ENCODE measurements at places on chromosomes 12 and 14. TPM values are rescaled to one million over a fixed set of nuclear protein-coding genes. Genes with fewer than 3 reads are reported as not detected.

Gene MDGA2
- total RNA-seq = not detected

Gene NRL
- 0.69 TPM for total RNA-seq

Gene TEX52
- under 0.01 TPM for total RNA-seq

Gene RPS6KL1
- 6.6 TPM for total RNA-seq

Gene GALNT8
- total RNA-seq = 0.09 TPM

Gene CAPZA3
- total RNA-seq = not detected

Gene RALGAPA1
- 23.8 TPM for total RNA-seq

Gene DACT1
- total RNA-seq = 0.26 TPM

Gene BHLHE41
- 0.11 TPM for total RNA-seq

Gene CAMKK2
- 20.3 TPM for total RNA-seq

Gene PPP4R3A
- 78.5 TPM for total RNA-seq

Gene CLEC4C
- not detected for total RNA-seq

Gene FOXN4
- total RNA-seq = not detected

Gene MYF6
- total RNA-seq = not detected

Gene AKAP3
- 1.3 TPM for total RNA-seq

Gene KLRC3
- total RNA-seq = not detected

Gene LRTM2
- not detected for total RNA-seq

Gene ENDOU
- under 0.01 TPM for total RNA-seq

Gene CGRRF1
- total RNA-seq = 11.1 TPM

Gene GSC
- not detected for total RNA-seq

Gene TUBA1C
- 102 TPM for total RNA-seq

Gene PKP2
- 0.86 TPM for total RNA-seq

Gene SYNDIG1L
- not detected for total RNA-seq

Gene PACS2
- 37.6 TPM for total RNA-seq

Gene PTPN6
- 3.3 TPM for total RNA-seq

Gene ARPC3
- total RNA-seq = 240 TPM

Gene SLC25A47
- not detected for total RNA-seq

Gene TSPAN8
- not detected for total RNA-seq

Gene POTEM
- total RNA-seq = not detected

Gene WDHD1
- 3.5 TPM for total RNA-seq

Gene RNF212B
- total RNA-seq = not detected

Gene PIWIL1
- not detected for total RNA-seq

Gene B3GNT4
- 0.17 TPM for total RNA-seq

Gene CELA1
- total RNA-seq = not detected

Gene L2HGDH
- total RNA-seq = 3.8 TPM

Gene VASH1
- total RNA-seq = 8.3 TPM

Gene SLC7A8
- 3.1 TPM for total RNA-seq

Gene AACS
- 15.3 TPM for total RNA-seq

Gene PLEKHD1
- total RNA-seq = under 0.01 TPM

Gene KRT2
- not detected for total RNA-seq

Gene CLEC4D
- not detected for total RNA-seq

Gene HOXC9
- not detected for total RNA-seq

Gene CMKLR1
- total RNA-seq = 0.09 TPM

Gene WBP11
- 19.5 TPM for total RNA-seq

Gene METTL3
- total RNA-seq = 41.7 TPM

Gene NINJ2
- total RNA-seq = 2.8 TPM

Gene SELPLG
- 0.11 TPM for total RNA-seq

Gene REP15
- total RNA-seq = 15.4 TPM

Gene MYO1H
- total RNA-seq = not detected

Gene SRRM4
- total RNA-seq = not detected

Gene RAB5B
- total RNA-seq = 42.5 TPM

Measured in dermis lymphatic vessel endothelial cell (primary cell).